Endothelial cell (in vitro differentiated cells): ENCODE measurements at places on chromosomes 7 and 10.

DNA sequence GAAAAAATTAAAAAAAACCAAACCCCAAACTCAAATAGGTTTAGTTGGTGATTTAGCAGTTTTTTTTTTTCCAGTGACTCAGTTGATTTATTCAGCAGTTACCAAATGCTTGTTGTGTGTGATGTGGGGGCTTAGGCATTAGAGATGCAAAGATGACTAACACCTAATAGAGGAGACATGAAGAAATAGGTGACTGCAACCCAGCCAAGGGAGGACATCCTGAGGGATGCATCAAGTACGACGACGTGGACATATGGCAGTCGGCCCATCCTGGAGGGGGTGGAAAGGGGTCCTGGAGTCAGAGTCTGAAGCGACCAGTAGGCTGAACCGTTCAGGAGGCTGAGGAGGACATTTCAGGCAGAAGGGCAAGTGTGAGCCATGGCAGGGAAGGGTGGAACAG, 35.5 kb downstream of the LRMDA start:
- DNase-seq, result no peak

GRCh38 chr7:32502728-32503127, 7.4 kb downstream of the AVL9 start:
- no peak for DNase-seq

DNA sequence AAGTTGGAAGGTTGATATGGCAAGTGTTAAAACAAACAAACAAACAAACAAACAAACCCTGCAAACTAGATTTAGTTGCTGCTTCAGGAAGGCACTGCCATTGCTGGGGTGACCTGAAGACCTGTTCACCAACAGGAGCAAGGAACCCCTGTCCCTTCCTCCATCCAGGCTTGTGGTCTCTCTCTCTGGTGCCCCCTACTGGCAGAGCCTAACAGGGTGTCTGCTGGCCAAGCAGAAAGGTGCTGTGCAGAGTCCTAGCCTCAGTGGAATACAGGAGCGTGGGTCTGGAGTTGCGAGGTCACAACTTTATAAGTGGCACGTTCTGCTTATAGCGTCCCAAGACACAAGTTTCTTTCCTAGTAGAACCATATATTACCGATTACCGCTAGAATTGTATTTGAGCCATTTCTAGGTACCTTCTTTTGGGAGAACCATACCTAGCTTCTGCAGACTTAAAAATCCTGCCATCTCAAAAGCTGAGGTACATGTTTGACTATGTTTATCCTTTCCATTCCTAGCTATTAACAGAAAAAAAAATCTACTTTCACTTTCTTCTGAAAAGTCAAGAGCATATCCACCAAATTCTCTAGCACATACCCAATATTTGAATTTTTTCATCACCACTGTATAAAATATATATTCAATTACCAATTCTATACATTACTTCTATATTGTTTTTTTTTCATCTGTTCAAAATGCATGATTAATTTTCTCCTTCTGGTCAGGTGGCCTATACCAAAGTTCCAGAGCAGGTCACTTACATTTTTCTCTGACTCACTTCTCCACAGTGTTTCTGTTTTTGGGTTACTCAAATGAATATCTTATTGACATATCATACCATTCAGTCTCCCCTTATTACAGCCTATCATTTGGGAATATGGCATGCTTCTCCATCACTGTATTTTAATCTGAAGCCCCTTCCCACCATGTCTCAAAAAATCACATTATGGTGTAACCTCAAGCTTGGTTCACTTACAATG, 29.1 kb upstream of the CALD1 start:
- DNase-seq, result peak; percentile 78

DNA sequence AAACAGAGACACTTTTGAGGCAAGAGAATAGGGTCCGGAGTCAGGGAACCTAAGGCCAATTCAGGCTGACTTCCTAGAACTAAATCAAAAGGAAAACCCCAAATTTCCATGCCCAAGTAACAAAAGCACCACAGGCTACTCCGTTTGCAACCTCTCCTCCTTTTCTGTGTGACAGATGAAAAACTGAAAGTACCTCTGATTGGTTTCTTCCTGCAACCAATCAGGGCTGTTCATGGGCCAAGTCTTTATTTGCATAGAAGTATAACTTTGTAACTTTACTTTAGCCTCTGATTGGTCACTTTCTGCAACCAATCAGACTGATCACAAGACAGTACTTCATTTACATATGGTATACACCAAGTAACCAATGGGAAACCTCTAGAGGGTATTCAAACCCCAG, 239.9 kb upstream of the KCND2 start:
- no peak for DNase-seq

DNA sequence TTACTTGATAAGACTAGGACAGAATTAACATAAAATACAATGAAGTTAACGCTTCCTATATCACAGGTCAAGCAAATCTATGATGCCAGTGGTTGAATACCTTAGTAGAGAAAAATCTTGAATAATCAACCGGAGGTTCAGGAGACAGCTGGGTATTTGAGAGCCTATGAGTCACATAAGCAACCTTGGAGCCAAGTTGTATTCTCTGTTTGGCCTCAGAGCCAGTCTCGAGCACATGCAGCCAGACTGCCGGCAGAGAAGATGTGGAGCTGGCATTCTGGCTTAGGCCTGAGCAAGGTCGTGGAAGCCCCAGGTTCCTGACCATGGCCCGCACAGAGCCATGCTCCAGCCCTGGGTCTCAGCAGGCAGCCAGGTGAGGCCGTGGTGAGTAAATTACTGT, 90.3 kb downstream of the FAM204A start:
- no peak for DNase-seq

DNA sequence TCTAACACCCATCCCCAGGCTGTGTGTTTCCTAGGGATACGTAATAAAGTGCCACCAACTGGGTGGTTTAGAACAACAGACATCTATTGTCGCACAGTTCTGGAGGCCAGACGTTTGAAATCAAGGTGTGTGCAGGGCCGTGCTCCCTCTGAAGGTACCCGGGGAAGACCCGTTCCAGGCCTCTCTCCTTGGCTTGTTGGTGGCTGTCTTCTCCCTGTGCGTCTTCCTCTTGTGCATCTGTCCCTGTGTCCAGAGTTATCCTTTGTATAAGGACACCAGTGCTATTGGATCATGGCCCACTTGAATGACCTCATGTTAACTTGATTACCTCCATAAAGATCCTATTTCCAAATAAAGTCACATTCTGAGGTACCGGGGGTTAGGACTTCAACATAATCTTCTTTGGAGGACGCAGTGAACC, 15.6 kb downstream of the GRK5 start:
- DNase-seq, result no peak

- DNase-seq, result no peak
Measured at GRCh38 chr10:8315619-8316021, 261.1 kb downstream of the GATA3 start.

DNA sequence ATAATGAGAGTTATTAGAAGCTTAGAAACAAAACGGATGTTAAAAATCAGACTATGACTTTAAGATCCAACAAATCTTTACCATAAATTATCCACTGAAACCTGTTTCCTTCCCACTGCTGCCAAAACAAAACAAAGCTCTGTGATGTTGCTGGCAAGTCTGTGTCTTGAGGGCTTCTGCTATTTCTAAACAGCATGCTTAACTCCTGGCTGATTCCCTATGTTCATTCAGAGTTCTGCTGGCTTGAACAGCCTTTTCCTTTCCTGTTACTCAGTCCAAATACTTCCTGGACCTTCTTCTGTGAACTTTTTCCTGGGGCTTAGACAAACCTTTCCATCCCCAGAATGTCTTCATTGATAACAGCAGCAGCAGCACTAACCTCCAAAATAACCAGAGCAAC, 448.1 kb downstream of the SORCS1 start:
- no peak for DNase-seq

- DNase-seq, result no peak
Measured at GRCh38 chr10:81862596-81862995, 12.4 kb upstream of the NRG3 start.

DNA sequence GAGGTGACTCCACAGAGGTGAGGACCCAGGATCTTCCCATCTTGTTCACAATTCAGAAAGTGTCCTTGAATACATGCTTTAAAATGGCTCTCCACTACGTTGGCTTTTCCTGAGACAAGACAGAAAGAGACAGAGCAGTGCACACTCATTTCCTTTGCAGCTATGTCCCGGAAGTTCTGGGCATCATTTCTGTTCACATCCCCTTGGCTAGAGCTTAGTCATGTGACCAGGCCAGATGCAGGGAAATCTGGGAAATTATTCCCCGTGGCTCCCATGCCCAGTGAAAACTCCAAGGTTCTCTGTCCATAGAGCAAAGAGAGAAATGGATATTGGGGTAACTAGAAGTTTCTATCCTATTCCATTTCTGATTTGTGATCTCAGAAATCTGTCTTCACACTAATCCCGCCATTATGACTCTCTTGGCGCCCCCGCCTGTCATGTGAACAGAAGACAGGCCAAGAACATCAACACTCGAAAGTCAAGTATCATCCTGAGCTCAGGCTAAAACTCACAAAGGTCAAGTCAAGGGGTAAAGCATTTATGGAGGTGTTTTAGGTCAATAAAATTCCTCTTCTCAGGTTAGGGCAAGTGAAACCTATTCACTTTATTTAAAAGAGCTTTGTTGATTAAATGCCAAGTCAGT, 251.4 kb upstream of the HABP2 start:
- DNase-seq, result peak; percentile 11

- no peak for DNase-seq
Measured at GRCh38 chr7:112226701-112227276, 20.3 kb downstream of the ZNF277 start.

GRCh38 chr10:12394241-12395033, 45.1 kb downstream of the CAMK1D start:
- DNase-seq, result no peak

GRCh38 chr7:5173496-5173895, 16.5 kb upstream of the WIPI2 start:
- no peak for DNase-seq

GRCh38 chr10:44743535-44743934, 167.6 kb upstream of the TMEM72 start:
- no peak for DNase-seq

- no peak for DNase-seq
Measured at GRCh38 chr7:18538554-18539250, 43.2 kb downstream of the HDAC9 start.

- DNase-seq, result no peak
Measured at GRCh38 chr7:140609646-140610045, 31.0 kb downstream of the DENND2A start.

- no peak for DNase-seq
Measured at GRCh38 chr7:7183061-7183837, 905 bp downstream of the C1GALT1 start.

- no peak for DNase-seq
Measured at GRCh38 chr10:80158598-80159127, 26.1 kb downstream of the PLAC9 start.

DNA sequence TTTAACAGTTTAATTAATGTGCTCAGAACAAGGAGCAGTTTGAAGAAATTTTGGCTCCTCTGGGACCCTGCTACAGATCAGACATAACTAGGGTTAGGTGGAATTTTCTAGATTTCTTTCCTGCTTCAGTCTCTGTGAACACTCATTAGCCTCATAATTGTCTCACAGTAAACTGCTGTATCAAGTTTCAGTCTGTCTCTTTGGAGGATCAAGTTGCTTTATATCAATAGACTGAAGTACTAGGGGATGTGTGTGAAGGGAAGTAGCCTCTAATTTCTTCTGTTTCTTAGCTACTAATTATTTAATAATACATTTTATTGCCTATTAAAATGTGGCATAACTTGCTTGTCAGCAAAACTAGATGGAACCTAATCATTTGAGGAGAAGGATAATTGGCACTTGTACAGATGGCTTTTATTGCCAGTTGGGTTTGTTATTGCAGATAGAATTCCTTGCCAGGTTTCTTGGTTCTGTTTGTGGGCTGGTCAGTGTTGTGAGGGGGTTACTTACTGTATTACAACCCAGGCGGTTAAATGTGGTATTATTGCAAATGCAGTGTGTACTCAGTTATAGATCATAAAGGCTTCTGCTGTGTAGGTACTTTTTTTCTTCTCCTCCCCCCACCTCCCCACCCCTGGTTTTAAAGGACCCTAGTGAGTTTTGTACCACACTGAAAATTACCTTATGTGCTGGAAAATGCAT, 758.0 kb downstream of the AUTS2 start:
- no peak for DNase-seq
